ENCODE measurements at places on chromosomes 7 and 10.

GRCh38 chr7:119888251-119888650 lies 384.7 kb upstream of the KCND2 start:
- no peak for DNase-seq

DNA sequence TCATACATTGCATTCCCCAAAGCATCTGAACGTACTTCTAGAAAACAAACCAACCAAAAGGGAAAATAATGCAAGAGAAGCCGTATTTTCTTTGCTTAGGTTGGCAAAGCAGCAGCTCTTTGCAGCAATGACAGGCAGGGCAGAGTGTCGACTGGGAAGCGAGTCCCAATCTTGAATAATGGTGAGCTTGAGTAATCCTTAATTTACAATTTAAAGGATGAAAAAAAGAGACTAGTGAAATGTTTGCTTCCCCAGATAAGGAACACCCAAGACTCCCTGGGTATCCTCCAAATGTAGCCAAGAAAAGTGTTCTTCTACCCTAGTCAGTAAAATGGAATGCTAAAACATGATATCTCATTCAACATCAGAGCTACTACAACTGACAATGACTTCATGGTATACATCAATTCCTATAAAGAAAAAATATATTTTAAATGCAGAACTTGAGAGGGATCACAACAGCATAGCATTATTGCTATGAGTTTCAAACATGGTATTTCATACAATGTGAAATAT lies 32.0 kb downstream of the GPAM start:
- DNase-seq = no peak

- no peak for DNase-seq
Observed at GRCh38 chr10:28278842-28279241, 24.0 kb downstream of the MPP7 start.

DNA sequence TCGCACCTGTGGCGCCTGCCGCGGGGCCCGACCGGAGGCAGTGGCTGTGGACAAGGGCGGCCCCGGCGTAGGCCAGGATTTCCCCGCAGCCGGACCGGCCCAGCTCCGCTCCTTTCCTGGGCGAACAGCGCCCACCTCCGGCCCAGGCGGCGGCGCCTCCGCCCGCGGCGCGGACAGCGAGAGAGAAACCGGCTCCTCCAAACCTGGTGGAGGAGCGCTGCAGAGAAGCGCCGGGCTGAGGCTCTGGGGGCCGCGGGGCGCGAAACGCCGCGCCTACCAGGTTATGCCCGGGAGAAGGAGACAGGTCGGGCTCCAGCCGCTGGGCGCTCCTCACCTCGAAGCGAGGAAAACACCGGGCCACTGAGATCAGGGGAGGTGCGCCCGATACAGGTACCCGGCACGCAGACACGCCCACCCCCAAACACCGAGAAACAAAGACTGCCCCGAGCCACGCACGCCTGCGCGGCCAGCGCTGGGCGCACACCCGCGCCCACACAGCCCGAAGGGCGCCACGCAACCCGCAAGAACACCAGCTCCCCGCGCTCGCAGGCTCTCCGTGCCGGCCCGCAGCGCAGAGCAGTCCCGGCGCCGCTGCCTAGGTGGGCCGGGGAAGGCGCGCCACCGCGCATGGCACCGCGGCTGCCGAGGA lies 3.3 kb downstream of the GRID1 start:
- no peak for DNase-seq

DNA sequence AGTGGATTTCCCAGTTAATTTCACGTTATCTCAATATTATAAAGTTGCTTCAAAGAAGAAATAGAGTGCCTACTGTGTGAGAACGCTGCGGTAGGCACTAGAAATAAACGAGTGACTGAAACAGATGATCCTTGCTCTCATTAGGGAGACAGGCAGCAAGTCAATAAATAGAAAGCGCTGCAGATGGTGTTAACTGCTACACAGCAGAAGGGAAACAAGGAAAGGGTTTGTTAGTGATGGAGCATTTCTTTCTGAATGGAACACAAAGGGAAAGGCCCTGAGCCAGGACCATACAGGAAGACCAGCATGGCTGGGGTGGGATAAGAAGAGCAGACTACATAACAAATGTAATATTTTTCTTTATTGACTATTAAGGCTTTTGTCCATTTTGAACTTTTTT lies 235.2 kb downstream of the MALRD1 start:
- DNase-seq = no peak

DNA sequence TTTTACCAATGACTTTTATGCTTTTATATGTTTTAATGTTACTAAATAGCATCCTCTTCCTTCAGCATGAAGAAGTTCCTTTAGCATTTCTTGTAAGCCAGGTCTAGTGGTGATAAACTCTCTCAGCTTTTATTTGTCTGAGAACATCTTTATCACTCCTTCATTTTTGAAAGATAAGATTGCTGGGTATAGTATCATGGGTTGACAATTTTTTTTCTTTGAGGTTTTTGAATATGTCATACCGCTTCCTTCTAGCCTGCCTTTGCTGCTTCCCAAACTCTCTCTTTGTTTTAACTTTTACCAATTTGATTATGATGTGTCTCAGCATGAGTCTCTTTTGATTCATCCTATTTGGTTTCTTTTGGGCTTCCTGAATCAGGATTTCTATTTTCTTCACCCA lies 108.2 kb upstream of the KAT6B start:
- DNase-seq = no peak

Measured in EL (cell line).